ENCODE measurements at places on chromosomes 12 and 14.

- DNase-seq, result no peak
Measured at GRCh38 chr14:31508135-31508534, 20.3 kb upstream of the GPR33 start.

- DNase-seq, result no peak
Measured at GRCh38 chr14:93962701-93963601, 13.4 kb downstream of the ASB2 start.

DNA sequence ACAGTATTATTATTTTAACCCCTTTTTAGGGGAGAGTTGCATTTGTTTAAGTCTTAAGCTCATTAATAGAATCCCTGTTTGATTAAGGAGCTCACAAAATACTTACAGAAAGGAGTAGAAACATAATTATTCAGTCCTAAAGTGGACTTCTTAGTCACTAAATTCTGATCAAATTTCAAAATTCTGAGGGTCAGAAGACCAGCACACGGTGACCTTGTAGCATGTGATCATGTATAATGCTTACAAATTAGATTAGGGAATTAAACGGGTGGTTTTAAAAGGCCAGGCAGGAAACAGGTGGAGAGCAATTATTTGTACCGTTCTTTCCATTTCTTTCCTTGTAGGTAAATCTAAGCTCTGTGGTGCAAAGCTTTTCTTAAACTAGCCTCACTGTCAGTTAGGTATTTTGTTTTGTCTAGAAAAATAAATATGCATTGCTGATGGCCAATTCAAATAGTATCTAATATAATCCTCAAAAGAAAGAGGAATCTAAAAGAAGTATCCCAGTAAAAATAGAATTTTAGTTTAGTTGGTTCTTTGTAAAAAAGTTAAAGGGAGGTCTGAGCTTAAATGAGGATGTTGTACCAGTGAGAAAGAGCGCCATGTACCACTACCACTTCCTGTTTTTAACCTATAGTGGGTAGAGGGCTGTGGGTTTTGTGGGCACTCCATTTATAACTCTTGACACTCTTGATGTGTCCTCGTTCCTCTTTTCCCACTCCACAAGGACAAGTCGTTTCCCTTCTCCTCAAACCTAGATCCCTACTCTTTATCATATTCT, 51.1 kb downstream of the SLC38A1 start:
- DNase-seq, result no peak

- peak; percentile 62 for DNase-seq
Measured at GRCh38 chr12:56300644-56301464, 724 bp upstream of the CS start.

- no peak for DNase-seq
Measured at GRCh38 chr14:21300892-21301291, 21.0 kb downstream of the RPGRIP1 start.

GRCh38 chr12:49524660-49525324, 14.0 kb upstream of the KCNH3 start:
- DNase-seq, result no peak

- DNase-seq, result no peak
Measured at GRCh38 chr12:89663577-89664357, 44.9 kb downstream of the ATP2B1 start.

GRCh38 chr14:54209511-54210250, 187.1 kb upstream of the CDKN3 start:
- DNase-seq, result no peak

DNA sequence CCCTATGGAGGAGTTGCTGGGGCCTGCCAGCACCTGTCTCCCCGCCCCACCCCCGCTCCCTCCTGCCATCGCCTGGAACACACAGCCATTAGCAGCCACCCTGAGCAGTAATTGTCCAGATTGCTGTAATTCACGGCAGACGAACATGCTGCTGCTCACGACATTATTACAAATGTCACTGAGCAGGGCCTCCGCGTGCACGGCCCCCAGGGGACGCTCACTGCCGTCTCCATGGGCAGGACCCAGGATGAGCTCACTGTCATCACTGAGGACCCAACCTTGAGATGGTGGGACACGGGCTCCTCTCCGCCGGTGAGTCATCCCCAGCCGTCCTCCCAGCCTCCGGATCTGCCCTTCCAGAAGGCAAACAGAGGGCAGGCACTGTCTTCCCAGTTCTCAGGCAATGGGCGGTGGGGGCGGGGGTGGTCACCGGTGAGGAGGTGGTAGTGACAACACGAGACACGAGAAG, 100.4 kb downstream of the RFLNA start:
- DNase-seq, result no peak

DNA sequence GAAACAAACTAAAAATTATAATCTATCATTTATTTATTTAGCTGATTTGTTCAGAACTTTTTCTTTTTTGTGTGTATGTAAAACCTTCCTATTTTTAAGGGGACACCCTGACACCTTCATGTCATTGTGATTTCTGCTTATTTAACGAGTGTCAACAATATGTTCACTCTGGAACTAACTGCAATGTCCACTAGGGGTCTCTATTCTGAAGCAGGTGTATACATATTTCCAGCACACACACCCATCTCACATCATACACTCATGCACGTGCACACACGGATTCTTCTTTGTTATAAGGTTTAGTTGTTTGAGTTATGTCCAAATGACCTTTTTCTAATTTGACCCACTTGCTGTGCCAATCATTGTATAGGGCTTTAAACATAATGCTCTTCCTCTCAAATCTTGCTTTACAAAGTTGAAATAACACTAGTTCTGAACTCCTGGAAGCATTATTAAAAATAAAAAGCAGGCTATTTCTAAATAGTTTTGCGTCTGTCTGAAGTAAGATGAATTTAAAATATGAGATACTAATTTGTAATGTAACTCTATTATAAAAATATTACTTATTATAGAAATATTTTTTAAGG, 15.5 kb downstream of the E2F7 start:
- DNase-seq, result no peak

DNA sequence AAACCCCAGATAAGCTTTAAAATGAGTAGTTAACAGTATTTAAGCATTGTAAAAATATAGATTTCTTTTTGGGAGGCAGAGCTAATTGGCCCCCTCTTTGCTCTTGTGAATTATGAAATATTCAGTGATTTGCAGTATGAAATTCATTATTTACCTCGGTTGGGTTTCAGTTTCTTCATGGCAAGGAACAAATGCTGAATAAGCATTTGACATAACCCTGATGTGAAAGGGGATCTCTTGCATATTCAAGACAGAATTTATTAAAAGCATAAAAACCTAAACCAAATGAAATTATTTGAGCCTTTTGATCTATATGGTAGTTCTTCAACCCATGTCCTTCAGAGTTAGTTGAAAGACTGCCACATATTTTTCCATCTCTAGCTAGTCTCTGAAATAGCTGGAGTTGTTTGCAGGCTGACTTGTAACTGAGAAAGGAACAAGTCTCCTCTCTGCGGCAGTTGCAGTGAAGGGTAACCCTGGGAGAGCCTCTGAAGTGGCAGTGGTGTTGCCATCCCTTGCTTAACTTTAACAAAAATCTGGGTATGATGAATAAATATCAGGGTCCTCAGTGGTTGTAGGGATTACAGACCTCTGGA, 690 bp downstream of the AKAP6 start:
- DNase-seq, result no peak

DNA sequence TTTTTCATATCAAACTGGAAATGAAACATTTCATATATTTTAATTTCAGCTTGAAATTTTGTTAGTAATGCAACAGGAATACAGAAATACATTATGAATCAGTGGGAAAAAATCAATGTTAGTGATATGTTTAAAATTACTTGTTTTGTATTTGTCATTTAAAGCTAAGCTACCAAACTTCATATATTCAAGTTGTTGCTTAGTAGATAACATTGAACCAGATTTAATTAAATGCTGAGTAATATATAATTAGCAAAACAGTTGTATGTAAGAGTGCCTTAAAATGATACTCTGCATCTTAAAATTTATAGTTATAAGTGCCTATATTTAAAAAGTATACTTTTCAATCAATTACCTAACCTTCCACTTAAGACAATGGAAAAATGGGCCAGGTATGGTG, 5.0 kb downstream of the CHURC1 start:
- DNase-seq, result no peak

DNA sequence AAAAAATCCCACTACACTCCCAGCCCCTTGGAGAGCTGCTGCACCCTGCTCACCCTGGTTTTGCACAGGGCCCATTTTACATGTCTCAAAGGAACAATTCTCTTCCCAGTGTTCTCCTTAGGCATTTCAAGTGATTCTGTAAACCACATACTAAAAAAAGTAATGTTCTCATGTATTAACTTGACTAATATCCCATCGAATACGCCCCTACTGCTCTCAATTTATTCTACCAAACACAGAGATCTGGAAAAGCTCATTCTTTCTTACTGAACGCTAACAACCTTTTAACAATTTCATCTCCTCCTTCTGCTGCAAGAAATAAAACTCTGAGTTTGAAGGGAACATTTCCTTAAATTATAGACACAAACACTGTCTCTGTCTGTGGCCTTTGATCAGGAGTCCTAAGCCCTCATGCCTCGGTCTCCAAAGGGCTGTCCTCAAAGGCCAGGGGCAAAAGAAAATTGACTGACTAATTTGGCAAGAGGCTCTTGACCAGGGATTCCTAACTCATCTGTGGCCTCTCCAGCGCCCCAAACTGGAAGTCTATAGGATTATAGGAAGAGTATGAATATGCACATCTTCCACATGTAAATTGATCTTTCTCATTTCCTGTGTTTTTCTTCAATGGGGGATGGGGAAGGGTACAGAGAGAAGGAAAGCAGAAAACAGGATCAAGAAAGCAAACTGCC, 17.1 kb upstream of the TSPAN11 start:
- no peak for DNase-seq

DNA sequence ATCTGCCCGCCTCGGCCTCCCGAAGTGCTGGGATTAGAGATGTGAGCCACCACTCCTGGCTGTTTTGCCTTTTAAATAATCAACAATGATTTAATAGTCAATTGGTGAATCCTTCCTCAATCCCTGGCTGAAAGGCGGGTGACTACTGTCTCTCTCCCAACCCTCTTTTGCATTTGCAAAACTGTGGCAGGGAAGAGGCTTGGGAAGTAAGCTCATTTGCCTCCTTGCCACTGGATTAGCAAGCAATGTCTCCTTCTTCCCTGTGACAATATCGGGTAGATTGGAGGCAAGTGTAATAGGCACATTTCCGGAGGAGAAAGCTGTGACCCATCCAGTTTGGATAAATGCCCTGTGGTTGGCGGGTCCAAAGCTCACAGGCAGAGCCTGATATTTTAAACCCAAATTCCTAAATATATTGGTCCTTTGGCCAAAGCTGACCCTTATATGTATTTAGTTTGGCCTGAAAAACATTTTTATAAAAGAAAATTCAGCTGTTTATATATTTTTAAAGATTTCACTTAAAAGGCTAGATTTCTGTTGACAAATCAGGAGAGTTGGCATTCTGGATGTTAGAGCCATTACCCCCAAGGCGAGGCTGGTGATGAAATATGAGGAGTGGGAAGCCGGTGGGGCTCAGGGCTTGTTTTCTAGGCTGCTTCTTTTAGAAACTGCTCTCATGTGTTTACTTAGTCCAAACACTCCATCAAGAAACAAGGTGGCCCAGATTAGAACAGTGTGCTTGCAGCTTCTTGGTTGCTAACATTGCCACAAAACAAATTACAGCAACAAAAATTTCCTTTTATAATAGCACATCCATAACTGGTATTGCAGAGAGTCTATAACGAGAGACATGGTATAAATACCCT, 646.9 kb upstream of the TMEM132C start:
- DNase-seq, result no peak

DNA sequence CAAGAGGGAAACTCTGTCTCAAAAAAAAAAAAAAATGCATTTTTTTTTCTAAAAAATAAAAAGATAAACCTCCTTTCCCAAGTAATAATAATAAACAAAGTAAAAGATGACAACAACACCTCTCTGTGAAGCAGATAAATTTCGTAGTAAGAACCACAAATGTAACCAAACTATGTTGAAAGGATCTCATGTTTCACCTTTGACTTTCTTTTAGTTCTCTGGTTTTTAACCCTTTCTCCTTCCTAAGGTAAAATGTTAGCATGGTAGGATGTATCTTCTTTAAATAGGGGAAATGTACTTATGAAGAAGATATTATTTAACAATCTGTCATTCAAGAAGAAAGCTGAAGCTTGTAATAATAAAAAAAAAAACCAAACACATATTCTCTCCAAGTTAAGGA, 1.8 kb upstream of the KLHL42 start:
- no peak for DNase-seq

DNA sequence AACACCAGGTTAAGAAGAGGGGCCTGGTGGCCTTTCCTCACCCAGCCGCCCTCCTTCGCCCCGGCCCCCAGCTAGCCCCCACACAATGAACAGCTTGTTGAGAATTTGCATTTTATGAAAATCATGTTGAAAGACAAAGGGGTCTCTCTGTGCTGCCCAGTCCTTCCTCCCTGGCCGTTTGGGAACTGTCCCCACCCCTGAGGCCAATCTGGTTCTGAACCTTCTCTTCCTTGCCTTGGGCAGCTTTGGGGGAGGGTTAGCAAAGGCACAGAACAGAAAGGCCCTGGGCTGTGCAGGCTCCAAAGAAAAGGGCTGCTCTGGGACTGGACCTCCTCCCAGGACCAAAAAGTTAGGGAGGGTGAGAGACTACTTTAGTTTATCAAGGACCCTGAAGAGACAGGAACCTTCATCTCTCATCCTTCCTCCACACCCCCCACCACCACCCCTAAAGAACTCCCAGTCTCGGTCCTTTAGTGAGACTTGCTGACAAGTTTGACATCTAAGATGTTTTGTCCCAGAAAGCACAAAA, 1.3 kb downstream of the TAMALIN start:
- DNase-seq, result no peak

Measured in Right ventricle myocardium inferior (tissue), 1 donor.